Cardiac muscle cell (in vitro differentiated cells and primary cell): ENCODE measurements at places on chromosomes 11 and 22. TPM values are rescaled to one million over a fixed set of nuclear protein-coding genes. Genes with fewer than 3 reads are reported as not detected.

GRCh38 chr22:23359583-23360123 is 179.3 kb downstream of the BCR start:
- H3K27me3 ChIP-seq = peaks cover 12% of the 10 kb centered on the region
- H3K4me1 ChIP-seq = no peaks in the 10 kb centered on the region
- H3K4me3 ChIP-seq = no peak overlapping the region
- H3K27ac ChIP-seq = no peak overlapping the region

DNA sequence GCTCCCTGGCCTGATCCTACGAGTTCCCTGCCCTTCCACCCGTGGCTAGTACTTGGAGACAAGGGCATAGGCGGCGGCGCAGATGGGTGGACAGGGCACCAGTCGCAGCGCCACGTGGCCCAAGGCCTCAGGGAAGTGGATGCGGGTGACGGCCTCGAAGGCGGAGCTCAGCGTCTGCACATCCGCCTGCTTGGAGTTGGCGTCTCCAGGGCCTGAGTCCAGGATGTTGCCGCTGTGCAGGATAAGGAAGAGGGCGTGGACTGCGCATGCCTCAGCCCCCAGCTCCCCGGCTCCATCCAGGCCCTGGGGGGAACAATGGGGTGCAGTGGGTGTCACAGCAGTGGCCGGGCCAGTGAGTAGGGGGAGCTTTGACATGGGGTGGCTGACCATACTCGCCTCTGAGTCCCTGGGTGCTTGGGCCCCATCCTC is 6.6 kb downstream of the PITPNM1 start:
- peaks cover 8% of the 10 kb centered on the region for H3K27me3 ChIP-seq
- no peaks in the 10 kb centered on the region for H3K4me1 ChIP-seq
- DNase-seq = no peak
- H3K36me3 ChIP-seq = peaks cover under 1% of the 10 kb centered on the region
- no peak overlapping the region for H3K27ac ChIP-seq

- no peak overlapping the region for H3K4me3 ChIP-seq
- no peak for DNase-seq
- no peak overlapping the region for H3K27ac ChIP-seq
- no peaks in the 10 kb centered on the region for H3K27me3 ChIP-seq
- H3K4me1 ChIP-seq = peaks cover 7% of the 10 kb centered on the region
Observed at GRCh38 chr11:126188332-126189108, 22.9 kb downstream of the RPUSD4 start.

- H3K36me3 ChIP-seq = no peaks in the 10 kb centered on the region
- H3K27ac ChIP-seq = no peak overlapping the region
- no peaks in the 10 kb centered on the region for H3K4me1 ChIP-seq
- H3K27me3 ChIP-seq = no peaks in the 10 kb centered on the region
- DNase-seq = no peak
- H3K4me3 ChIP-seq = no peak overlapping the region
Observed at GRCh38 chr22:19514831-19515565, 9.2 kb downstream of the CLDN5 start.

DNA sequence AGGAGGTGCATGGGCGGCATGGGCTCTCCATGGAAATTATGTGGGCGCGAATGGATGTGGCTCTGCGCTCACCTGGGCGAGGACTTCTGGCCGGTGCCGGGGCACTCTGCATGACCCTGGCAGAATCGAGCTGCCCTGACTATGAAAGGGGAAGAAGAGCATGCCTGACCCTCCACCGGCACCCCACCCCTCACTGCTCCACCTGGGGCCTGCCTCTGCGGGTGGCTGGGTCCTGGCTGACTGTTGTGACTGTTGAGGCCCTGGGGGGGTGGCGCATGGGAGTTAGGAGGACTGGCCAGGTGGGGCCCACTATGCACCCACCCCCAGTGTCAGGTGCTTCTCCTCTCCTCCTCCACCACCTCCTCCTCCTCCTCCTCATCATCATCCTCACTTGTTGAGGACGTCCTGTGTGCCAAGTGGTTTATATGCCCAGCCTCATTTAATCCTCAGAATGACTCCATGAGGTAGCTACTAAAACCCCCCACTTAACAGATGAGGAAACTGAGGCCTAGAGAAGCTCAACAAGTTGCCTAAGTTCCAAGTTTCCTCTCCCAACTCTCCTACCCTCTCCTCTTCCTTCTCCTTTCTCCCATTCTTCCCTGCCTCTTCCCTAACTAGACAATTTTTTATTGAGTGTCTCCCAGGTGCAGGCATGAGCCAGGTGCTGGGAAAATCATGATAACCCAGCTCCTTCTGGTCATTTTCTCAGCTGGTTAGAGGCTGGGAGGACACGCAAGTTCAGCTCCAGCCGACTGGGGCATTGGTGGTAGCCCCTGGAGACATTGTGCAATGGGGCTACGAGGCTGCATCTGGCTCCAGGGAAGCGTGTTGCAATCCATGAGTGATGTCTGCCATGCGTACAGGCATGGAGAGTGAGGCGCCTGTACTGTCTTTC is 2.3 kb downstream of the MYEOV start:
- no peaks in the 10 kb centered on the region for H3K27me3 ChIP-seq
- H3K36me3 ChIP-seq = no peaks in the 10 kb centered on the region
- H3K27ac ChIP-seq = no peak overlapping the region

DNA sequence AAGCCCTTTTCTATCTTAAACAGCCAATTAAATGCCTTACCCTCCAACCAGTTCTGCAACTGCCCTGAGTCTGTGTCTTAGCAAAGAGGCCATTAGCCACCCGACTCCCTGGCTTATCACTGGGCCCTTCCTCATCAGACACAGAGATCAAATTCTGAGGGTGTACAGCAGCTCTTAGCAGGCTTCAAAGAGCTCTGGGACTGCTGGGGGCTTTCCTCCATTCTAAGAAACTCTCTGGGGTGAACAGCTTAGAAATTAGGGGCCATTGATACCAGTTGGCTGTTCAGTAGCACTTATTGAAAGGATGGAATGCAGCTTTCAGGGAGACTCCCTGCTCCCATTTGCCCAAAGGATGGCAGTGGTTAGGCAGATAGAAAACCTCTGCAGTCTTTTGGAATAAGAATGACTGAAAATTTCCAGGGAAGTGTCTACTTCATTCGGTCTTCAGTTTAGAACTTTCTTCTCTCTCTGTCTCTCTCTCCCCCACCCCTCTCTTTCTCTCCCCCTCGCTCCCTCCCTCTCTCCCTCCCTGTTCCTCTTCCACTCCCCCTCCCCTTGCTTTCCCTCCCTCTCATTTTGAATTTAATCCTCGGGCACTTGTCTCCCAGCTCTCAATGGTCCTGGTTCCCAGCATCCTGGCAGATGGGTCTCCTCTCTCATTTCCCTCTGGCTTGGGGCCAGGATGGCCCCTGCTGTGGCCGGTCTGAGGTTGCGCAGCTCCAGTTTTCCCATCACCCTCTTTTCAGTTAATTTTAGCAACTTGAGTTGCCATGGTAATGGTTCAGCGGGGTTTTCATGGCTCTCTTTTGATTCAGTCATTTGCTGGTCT is 76.4 kb downstream of the COMMD9 start:
- no peak for DNase-seq
- H3K36me3 ChIP-seq = no peaks in the 10 kb centered on the region
- H3K4me3 ChIP-seq = no peak overlapping the region
- H3K4me1 ChIP-seq = no peaks in the 10 kb centered on the region
- H3K27me3 ChIP-seq = no peaks in the 10 kb centered on the region
- no peak overlapping the region for H3K27ac ChIP-seq

DNA sequence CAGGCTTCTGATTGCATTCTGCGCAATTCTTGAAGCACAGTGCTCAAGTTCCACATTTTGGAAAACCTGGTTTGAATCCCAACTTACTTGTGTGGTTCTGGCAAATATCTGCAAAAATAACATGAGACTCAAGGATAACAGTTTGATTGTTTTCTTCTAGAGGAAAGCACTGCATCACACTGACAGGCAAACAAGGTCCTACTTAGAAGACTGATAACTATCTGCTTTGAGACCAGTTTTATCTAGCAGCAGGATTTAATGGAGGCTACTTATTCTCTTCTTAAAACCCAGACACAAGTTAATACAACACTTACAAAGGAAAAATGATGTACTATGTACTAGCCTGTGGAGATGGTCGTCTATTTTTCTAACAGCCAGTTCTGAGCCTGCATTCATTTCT is 41.4 kb downstream of the RIC3 start:
- H3K27me3 ChIP-seq = no peaks in the 10 kb centered on the region
- no peaks in the 10 kb centered on the region for H3K4me1 ChIP-seq
- H3K27ac ChIP-seq = no peak overlapping the region
- no peaks in the 10 kb centered on the region for H3K36me3 ChIP-seq
- no peak for DNase-seq

DNA sequence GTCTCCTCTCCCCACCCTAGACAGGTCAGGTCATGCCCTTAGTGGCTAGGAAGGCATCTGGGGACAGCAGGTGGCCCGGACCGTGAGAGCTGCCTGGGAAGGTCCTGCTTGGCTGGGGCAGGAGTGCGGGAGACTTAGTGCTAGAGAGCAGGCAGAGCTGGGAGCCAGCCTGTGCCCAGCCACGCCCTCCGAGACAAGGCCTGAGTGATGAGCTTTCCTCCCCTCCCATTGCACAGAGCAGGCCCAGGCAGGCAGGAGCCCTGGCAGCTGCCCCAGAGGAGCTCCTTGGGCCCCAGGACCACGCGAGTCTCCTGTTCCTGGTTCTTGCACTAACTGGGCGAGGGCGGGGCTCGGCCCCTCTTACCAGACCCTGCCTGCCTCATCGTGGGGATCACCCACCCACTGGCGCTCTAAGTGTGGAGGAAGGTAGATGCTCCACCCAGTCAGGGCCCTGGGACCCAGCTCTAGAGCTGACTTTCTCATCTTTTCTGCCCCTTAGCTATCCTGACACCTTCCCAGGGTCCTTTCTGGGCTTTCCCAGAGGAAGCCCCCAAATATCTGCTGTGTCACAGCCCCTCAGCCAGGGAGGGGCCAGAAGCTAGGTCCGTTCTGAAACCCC is 44.9 kb downstream of the MACROD1 start:
- H3K36me3 ChIP-seq = no peaks in the 10 kb centered on the region
- H3K27ac ChIP-seq = no peak overlapping the region
- H3K27me3 ChIP-seq = no peaks in the 10 kb centered on the region
- DNase-seq = no peak

DNA sequence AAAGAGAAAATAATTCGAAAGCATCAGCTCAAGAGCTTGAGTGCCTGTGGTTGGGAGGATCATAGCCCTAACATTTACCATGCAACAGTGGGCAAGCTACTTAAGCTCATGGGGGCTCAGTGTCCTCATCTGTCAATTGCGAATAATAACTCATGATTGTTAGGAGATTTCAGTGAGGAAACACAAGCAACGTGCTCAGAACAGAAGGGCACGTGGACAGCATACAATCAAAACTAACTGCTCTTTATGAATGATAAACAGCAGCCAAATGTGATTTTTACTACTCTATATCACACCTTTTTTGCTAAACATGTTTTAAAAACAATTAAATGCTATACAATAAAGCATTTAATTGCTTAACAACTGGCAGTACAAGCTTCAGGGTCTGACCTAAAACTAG is 310.1 kb upstream of the NARS2 start:
- H3K4me1 ChIP-seq = peaks cover 6% of the 10 kb centered on the region
- no peak for DNase-seq
- no peak overlapping the region for H3K27ac ChIP-seq
- peaks cover 3% of the 10 kb centered on the region for H3K36me3 ChIP-seq

Gene SLC25A45
- polyA plus RNA-seq = 4.5 and 10.5 TPM in 2 replicates

Gene C11orf16
- not detected in 2 replicates for polyA plus RNA-seq
